Pancreas (tissue), 10 donors: ENCODE measurements at places on chromosomes 16 and 17. TPM values are rescaled to one million over a fixed set of nuclear protein-coding genes. Genes with fewer than 3 reads are reported as not detected.

IKZF3 gene
- 1.2 TPM for total RNA-seq

PLEKHG4 gene
- 4.8 TPM for total RNA-seq

KREMEN2 gene
- total RNA-seq, result 0.09 TPM

TNFSF13 gene
- 16.3 TPM for total RNA-seq

TNK1 gene
- 9.0 TPM for total RNA-seq

ATXN1L gene
- 12.8 TPM for total RNA-seq

RAMP2 gene
- 2.8 TPM for total RNA-seq

ZNF750 gene
- total RNA-seq, result not detected

OSGIN1 gene
- 3.8 TPM for total RNA-seq
